Motor neuron (in vitro differentiated cells): ENCODE measurements at places on chromosomes 5 and 9. TPM values are rescaled to one million over a fixed set of nuclear protein-coding genes. Genes with fewer than 3 reads are reported as not detected.

The PTGS1 gene
- 0.13 and 0.14 TPM in 2 replicates for total RNA-seq

The STK32A gene
- 46.7 and 51.4 TPM in 2 replicates for total RNA-seq

The SETD9 gene
- 8.1 and 9.1 TPM in 2 replicates for total RNA-seq

The PITX1 gene
- 0.16 and 0.25 TPM in 2 replicates for total RNA-seq

The MLANA gene
- total RNA-seq = 0.41 and 0.42 TPM in 2 replicates

The TMEM174 gene
- not detected in 2 replicates for total RNA-seq

The ACER2 gene
- total RNA-seq = 1.9 and 2.1 TPM in 2 replicates

The ROPN1L gene
- 2.8 and 3.4 TPM in 2 replicates for total RNA-seq

The SV2C gene
- 16.3 and 16.9 TPM in 2 replicates for total RNA-seq

The ZNF883 gene
- total RNA-seq = 0.81 and 0.87 TPM in 2 replicates

The C9orf152 gene
- total RNA-seq = 0.97 and 1.3 TPM in 2 replicates

The PCDHA3 gene
- total RNA-seq = 0.72 and 1.7 TPM in 2 replicates

The AHRR gene
- 1.3 and 1.4 TPM in 2 replicates for total RNA-seq

The DIPK1B gene
- 28.0 and 28.9 TPM in 2 replicates for total RNA-seq

The FOXD4L4 gene
- total RNA-seq = 1.6 and 2.1 TPM in 2 replicates

The FOXI1 gene
- total RNA-seq = 0.09 and 0.21 TPM in 2 replicates

The CDC20B gene
- 0.11 and 0.25 TPM in 2 replicates for total RNA-seq

The NTNG2 gene
- total RNA-seq = 1.4 and 2.3 TPM in 2 replicates

The TMEM215 gene
- total RNA-seq = 0.28 and 0.39 TPM in 2 replicates

The IL9 gene
- total RNA-seq = not detected in 2 replicates

The PCDHA13 gene
- total RNA-seq = not detected in 2 replicates

The PKD2L2 gene
- total RNA-seq = 0.43 and 0.63 TPM in 2 replicates

The ARSB gene
- total RNA-seq = 25.9 and 27.4 TPM in 2 replicates

The IFNK gene
- 0.36 and 0.42 TPM in 2 replicates for total RNA-seq

The SHC3 gene
- total RNA-seq = 5.7 TPM in 2 replicates

The IL13 gene
- total RNA-seq = 0.14 and 0.41 TPM in 2 replicates

The CMYA5 gene
- 0.41 and 0.47 TPM in 2 replicates for total RNA-seq

The CYLC2 gene
- not detected in 2 replicates for total RNA-seq

The IGIP gene
- 2.2 and 2.9 TPM in 2 replicates for total RNA-seq

The P4HA2 gene
- total RNA-seq = 37.8 and 39.1 TPM in 2 replicates

The C7 gene
- total RNA-seq = 2.8 TPM in 1 of 2 replicates, not detected in the other

The MIER3 gene
- 18.3 and 19.6 TPM in 2 replicates for total RNA-seq

The NIPSNAP3A gene
- total RNA-seq = 44.8 and 45.6 TPM in 2 replicates

The BTNL3 gene
- 0.19 TPM in 1 of 2 replicates, not detected in the other for total RNA-seq

The TRIM52 gene
- total RNA-seq = 12.0 and 13.1 TPM in 2 replicates

The GRXCR2 gene
- 0.24 and 0.33 TPM in 2 replicates for total RNA-seq

The ZFP37 gene
- 12.5 and 12.7 TPM in 2 replicates for total RNA-seq

The CNTLN gene
- total RNA-seq = 17.3 and 17.6 TPM in 2 replicates

The PGM5 gene
- 0.41 and 0.59 TPM in 2 replicates for total RNA-seq

The DBH gene
- 0.66 and 0.73 TPM in 2 replicates for total RNA-seq

The CTNND2 gene
- total RNA-seq = 36.4 and 40.1 TPM in 2 replicates

The MEIKIN gene
- not detected in 2 replicates for total RNA-seq

The MARCOL gene
- total RNA-seq = 0.21 and 0.30 TPM in 2 replicates

The BNC2 gene
- 9.7 and 16.1 TPM in 2 replicates for total RNA-seq

The CENPK gene
- total RNA-seq = 1.8 and 4.6 TPM in 2 replicates

The SPINK4 gene
- not detected in 2 replicates for total RNA-seq

The IRX1 gene
- total RNA-seq = 11.4 and 12.0 TPM in 2 replicates

The INVS gene
- total RNA-seq = 15.6 and 21.5 TPM in 2 replicates

The SLC45A2 gene
- total RNA-seq = 0.43 and 1.1 TPM in 2 replicates

The NUTM2F gene
- 0.13 and 0.27 TPM in 2 replicates for total RNA-seq
